Mesenteric fat pad (tissue), 1 donor: ENCODE measurements at places on chromosomes 6 and 20.

DNA sequence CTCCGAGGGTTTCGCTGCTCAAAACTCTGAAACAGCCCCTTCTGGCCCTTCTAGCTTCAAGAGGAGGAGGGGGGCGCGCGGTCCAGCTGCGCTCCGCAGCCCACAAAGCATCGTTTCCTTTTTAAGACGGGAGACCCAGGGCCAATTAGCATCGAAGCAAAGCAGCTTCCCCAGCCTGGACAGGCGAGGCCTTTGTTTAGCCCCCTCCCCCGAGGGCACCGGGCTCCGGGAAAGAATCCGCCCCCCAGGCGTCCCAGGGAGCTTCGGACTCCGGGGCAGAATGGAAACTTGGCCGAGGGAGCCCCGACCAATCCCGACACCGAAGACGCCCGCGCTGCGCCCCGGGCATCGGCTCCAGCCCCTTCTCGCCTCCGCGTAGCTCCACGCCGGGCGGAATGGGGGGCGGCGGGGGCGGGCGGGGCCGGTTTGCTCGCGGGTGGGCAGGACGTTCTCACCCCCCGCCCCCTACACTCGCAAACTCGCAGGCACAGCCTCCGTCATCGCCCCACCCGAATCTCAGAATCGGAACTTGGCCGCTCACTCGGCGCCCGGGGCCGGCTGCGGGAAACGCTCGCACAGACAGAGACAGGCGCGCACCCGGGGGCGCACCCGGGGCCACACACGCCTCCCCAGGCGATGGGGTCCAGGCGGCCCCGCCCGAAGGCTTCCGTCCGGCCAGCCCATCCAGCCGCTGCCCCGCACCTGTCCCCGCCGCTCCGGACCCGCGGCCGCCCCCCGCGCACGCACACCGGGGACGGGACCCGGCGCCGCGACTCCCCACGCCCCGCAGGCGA lies 628 bp downstream of the NKAIN4 start:
- DNase-seq, result no peak

- DNase-seq, result no peak
Observed at GRCh38 chr6:17036065-17036393, 65.8 kb upstream of the STMND1 start.

DNA sequence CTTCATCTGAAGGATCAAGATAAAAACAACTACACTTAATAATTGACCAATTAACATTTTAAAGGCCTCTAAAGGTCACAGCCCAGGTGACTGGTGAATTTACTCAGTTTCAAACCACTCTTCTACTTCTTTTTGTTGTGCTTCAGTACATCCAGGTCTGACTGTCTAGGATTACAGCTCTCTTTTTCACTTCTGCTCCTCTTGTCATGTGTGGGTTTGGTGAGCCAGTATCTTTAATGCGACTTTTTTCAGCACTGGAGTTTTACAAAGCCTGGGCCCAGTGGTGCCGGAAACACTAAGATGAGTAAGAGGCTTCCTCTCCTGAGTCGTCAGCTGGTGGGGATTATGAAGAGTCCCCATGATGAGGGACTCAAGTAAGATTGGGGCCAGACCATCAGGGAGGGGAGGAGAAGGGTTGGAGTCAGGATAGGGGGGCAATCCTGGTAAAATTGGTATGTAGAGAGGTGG lies 27.0 kb downstream of the HECA start:
- DNase-seq, result no peak

- no peak for DNase-seq
Observed at GRCh38 chr6:13554929-13555333, 19.5 kb upstream of the SIRT5 start.

GRCh38 chr20:56422824-56423189 lies 10.7 kb downstream of the CASS4 start:
- DNase-seq, result no peak

DNA sequence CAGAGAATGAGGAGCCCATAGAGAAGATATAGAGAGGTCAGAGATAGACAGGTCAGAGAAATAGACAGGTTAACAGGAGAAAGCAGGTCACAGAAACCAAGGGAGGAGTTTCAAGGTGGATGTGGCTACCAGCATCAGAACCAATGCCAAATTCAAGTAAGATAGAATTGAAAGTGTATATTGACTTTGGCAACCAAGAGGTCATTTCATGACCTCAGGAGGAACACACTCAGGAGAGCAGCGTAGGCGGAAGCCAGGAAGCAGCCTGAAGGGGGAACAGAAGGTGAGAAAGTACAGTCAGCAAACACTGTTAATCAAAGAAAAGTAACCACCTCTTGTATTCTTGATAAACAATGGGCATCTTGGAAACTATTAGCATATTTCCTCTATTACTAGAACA lies 33.9 kb upstream of the ALDH8A1 start:
- DNase-seq, result no peak

GRCh38 chr6:101640131-101640530 lies 246.6 kb downstream of the GRIK2 start:
- no peak for DNase-seq

DNA sequence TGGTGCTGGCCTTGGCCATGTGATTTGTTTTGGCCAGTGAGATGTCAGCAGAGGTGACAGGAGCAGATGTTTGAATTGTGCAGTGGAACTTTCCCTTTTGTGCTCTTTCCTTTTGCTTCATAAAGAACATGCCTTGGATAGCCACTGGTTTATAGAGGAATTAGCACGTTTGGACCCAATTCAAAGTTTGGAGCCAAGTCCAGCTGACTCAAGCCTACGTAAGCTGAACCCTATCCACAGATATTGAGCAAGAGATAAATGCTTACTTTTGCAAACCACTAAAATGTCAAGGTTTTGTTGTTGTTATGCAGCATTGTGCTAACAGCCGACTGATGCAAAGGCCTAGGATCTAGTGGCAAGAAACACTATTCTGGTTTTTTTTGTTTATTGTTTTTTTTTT lies 230.9 kb upstream of the CITED2 start:
- no peak for DNase-seq

DNA sequence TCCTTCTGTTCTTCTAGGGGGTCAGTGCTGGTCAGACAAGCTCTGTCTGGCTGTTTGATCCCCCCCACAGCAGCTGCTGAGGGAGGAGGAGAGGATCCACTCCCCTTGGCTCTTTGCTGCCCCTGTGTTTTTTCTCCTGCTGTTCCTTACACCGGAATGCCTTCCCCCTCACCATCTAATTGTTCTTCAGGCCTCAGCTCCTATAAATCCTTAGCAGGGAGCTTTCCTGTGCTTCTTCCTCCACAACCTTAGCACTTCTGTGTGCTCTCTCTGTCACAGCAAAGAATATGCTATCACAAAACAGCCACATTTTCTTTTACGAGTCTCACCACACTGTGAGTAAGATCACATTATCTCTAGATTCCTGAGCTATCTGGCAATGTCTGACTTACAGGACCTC lies 196.6 kb downstream of the OTOR start:
- no peak for DNase-seq
